ENCODE measurements at places on chromosomes 4 and X.

- no peak for DNase-seq
These were observed 123.0 kb upstream of the TLR3 start for GRCh38 chr4:185945906-185946305.

DNA sequence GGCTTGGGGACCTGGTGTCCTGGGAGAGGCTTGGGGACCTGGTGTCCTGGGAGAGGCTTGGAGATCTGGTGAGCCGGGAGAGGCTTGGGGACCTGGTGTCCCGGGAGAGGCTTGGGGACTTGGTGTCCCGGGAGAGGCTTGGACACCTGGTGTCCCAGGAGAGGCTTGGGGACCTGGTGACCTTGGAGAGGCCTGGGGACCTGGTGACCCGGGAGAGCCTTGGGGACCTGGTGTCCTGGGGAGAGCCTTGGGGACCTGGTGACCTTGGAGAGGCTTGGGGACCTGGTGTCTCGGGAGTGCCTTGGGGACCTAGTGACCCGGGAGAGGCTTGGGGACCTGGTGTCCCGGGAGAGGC, 12.6 kb downstream of the SHOX start:
- no peak for DNase-seq

DNA sequence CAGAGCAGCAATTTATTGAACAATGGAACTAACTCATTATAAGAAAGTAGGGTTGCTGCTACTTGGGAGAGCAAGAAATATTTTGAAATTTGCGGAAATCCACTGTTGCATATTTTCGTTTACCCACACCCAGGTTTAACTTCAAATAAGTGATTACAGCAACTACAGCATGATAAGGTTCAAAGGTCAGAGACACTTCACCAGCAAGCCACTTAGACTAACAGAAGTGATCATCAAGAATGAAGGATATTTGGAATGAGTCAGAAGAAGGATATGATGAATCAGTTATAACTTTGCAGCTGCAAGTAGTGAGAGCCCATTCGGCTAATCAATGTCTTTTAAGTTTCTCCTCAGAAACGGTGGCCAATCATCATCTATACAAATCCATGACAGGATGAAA, 199.3 kb downstream of the TMA16 start:
- no peak for DNase-seq

- DNase-seq = no peak
These were observed 80.1 kb upstream of the STIM2 start for GRCh38 chr4:26780539-26780938.

DNA sequence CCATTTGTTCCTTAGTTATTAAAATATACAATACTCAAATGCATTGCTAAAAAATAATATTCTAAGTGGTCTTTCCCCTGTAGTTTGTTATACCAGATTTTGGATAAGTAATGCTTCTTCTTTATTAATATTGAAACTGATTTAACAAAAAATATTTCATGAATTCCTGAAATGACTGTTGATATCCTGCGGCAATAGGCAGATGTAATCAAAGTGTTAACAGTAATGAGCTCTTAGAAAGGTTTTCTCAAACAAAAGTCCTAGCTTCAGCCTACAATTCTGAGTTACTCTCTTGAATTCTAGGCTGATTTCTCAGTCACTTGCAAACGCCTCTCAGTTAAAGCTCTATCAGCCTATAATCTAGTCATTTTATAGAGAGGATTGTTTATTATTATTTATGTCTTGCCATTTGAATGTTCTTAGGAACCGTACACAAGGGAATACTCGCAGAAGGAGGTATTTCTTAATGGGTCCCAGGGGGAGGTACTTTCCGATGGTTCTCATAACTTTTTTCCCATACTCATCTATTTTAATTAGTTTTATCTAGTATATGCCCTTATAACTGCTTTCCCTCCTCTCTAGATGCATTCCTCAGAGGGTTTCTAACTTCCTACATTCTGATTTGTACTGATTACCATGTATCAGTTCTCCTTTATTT, 96.8 kb downstream of the FNIP2 start:
- no peak for DNase-seq

GRCh38 chr4:139735381-139736273, 70.0 kb downstream of the MGST2 start:
- no peak for DNase-seq

DNA sequence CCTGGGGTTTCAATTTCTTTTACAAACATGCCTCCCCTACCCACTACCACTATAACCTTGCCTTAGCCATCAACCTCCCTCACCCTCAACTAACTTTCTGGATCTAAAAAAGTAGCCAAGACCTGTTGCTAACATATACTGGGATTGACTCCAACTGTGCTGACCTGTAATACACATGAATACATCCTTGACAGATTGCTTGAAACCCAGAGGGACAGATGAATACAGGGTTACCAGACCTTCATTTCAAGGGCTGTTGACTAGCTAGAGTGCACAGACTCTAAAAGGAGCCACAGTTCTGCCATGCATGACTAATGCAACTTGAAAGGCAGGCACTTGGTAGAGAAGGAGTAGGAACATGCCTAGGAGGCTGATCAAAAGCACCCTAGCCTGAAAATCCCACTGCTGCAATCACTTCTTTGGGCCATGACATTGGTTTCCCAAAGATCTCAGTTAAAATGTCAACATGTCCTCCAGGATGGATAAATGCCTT, 121.0 kb downstream of the PCDH19 start:
- DNase-seq = no peak

DNA sequence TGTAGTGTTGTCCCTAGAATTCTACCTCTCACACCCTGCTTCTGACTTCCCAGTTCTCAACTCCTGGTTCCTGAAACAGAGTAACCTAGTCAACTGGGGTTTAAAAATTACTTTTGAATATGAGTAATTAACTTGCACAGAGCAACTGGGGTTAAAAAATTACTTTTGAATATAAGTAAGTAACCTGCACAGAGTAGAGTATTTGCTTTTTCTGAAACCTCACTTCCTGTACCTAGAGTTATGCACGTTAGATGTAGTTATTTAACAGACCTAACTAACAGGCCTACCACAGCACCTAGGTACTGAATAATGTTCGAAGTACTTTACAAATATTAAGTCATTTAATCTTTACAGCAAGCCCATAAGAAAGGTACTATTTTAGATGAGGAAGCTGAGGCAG, 32.9 kb downstream of the SLC39A8 start:
- DNase-seq = no peak

DNA sequence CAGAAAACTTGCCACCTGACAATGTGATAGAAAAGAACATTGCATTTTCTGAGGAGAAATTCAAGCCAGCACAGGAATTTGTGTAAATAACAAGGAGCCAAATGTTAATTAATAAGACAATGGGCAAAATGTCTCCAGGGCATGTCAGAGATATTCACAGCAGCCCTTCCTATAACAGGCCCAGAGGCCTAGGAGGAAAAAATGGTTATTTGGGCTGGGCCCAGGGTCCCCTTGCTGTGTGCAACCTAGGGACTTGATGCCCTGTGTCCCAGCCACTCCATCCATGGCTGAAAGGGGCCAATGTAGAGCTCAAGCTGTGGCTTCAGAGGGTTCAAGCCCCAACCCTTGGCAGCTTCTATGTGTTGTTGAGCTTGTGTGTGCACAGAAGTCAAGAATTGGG, 55.5 kb upstream of the GABRG1 start:
- DNase-seq = no peak

DNA sequence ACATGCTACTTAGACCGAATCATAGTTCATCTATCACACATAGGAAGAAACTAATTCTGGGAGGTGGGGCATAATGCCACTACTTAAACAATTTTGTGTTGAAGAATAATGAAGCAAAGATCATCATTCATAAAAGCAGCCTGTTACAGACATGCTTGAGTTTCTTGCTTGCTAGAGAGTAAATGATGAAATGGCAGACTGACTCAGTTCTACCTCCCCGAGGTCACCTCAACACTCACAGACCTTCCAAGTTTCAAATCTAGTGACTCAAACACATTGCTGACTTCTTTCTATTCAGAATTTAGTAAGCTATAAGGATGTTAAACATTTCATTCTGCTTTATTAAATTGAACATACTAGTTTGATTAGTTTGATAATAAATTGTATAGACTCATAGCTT, 636.5 kb upstream of the FRG1 start:
- DNase-seq = no peak

DNA sequence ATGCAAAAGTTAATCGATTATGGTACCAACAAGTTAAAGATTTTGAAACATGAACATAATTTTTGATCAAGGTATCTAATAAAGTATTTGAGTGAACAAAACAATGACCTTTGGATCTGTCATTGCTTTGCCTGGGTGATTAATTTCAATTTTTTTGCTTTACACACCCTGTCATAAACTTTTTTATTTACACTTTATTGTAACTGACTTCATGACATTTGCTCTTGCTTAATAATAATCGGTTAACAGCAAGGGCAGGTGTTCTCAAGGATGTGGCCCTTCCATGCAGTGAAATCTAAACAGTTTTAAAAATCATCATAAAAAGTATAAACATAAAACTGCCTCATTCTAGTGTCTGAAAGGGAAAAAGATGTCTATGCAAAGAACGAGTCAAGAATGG, 24.1 kb downstream of the ATOH1 start:
- no peak for DNase-seq

- DNase-seq = no peak
These were observed 7.8 kb downstream of the CASP3 start for GRCh38 chr4:184641451-184641850.

DNA sequence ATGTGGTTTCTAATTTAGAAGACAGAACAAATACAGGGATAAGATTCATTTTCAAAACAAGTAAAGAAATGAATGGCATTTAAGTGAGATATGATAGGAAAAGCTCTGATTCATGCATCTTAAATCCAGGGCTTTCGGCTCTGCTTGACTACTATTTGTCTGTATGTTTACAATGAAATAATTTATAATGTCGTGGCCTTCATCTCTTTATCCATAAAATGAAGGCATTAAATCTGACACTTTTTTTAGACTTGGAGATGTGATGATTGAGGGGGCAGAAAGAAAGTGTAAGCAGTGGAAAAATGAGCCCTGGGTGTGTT, 115.7 kb upstream of the KIT start:
- no peak for DNase-seq

- DNase-seq = no peak
These were observed 90.5 kb downstream of the ELOVL6 start for GRCh38 chr4:110107866-110108265.

DNA sequence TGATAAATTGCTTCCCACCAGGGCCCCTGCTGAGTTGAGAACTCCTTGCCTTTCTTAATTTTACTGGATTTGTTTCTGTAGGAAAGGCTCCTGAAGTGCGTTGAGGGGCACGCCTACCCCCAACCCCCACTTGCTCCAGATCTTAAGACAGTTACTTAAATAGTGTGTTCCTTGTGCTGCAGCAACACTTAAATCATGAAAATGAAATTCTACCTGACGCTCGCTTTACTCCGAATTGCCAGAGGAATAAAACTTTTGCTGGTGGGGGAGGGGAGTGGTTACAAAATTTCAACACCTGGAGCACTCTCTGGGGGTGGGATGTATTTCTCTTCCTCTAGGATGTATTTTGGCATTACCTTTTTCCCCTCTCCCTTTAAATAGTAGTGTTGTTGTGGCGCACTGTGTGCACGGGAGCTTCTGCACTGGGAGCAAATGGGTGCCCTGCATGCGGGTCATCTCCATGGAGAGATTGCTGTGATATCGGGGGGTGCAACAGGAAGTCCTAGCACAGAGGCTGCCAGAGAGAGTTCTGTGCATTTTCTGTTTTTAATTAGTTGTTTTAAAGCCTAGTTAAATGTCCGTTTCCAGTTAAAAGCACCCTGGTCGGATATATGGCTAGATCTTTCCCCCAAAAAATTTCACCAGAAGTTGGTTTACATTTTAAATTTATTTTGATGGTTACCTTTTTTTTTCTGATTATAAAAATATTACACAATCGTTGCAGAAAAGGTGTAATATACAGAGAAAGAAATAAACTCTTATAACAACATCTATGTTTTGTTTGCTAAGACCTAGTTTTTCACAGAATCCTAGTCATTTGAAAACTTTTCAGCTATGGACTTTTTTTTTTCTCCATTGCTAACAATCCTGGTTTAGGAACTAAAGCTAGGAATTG, 207.7 kb downstream of the SOWAHB start:
- DNase-seq = no peak

- no peak for DNase-seq
These were observed 10.3 kb downstream of the GNL3L start for GRCh38 chrX:54540289-54540688.

DNA sequence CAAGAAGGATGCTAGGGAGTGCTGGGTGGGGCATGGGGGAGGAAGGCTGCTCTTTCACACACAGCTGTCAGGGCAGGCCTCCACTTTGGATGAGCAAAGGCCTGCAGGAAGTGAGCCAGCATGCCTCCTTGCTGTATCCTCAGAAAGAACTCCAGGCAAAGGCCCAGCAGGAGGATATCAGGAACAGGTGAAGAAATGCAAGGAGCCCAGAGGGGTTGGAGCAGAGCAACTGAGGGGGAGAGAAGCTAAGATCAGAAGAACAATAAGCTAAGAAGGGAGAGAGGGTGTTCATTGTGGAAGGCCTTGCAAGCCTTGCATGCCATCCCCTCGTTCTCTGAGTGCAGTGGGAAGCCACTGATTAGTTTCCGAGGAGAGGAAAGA, 115.1 kb downstream of the CAMK2D start:
- no peak for DNase-seq

DNA sequence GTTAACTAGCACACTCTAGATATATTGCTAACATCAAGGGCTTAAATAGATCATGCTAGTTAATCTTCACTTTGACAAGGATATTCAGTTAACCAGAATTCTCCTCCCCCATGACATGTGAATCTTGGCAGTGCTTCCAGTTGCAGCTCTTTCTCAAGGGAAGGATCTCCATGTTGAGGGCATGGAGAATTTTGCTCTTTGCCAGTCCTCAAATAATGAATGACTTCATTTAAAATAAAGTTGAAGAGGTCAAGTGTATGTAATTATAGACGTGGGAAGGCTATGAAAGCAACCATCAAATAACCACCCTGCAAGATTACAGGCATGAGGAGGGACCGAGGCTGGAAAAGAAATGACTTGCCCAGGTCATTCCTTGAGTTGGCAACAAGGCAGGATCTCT, 87.3 kb upstream of the CPEB2 start:
- DNase-seq = no peak

DNA sequence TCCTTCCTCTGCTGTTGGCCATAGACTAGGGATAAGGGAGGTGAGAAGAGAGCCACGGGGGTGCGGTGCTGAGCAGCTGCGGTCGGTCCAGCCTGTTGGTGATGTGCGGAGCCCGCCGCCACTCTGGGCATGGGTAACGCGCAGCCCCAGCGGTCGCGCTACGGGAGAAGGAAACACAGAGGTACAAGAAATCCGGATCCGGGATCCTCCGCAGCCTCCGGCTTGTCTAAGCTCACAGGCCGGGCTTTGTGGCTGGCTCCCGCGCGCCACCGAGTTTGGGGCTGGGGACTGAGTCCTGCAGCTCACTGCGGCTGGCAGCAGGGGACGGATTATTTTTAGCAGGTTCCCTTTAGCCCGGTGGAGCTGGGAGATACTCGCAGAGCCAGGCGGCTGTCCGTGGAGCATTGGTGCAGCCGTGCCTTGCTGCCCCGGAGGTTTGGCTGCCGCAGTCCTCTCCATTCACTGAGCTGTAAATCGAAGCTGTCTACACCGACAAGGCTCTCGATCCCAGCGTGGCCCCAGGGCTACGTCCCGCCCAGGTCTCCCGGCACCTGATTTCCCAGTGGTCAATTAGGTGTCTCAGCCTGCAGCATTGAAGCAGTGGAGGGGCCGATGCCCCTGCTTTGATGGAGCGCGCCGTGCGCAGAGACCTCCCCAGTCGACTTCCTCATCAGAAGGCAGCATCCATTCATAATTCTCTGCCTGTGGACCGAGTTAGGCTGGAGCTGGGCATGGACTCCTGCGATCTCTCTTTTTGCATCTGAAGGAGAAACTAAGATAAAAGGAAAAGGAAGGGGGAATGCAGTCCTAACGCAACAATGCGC, 81.9 kb upstream of the SCML1 start:
- DNase-seq = no peak
